ENCODE measurements at places on chromosomes 2 and 18.

DNA sequence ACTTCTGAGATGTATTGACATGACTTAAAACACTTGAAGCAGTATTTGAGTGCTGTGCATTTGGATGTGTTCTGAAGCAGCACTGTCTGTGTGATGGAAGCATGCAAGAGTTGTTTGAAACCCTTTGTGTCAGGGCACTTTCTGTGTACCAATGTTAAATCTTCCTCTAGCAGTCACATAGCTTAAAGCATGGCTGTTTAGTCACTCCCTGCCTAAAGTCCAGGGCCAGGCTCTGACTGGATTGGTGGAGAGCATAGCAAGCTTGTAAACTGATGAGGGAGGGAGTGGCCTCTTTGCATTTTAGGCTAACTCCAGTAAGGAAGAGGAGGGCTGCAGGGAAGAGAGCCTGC, 73.5 kb downstream of the MYO1B start:
- DNase-seq, result peak; percentile 34

DNA sequence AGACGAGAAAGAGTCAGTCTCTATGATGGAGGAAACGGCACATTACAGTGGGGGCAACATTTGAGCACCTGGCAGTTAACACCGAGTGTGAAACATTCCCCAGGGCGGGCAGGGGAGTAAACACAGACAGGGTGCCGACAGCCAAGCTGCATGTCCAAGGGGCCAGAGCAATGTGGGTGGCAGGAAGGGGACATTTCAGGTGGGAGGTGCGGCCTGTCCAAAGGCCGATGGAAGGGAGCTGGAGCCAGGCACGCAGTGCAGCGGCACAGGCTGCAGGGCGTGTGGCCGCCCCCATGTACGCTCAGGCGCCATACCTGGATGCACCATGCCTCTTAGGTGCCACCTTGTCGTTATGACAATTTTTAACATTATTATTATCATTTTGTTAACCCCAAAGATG, 43.3 kb downstream of the TIMM21 start:
- no peak for DNase-seq

- no peak for DNase-seq
Measured at GRCh38 chr2:27915191-27915590, 24.7 kb downstream of the BABAM2 start.

GRCh38 chr2:187586011-187586641, 31.9 kb upstream of the TFPI start:
- DNase-seq, result peak; percentile 87
